ENCODE measurements at places on chromosomes 2 and 18.

- no peak for DNase-seq
Observed at GRCh38 chr2:239249048-239249447, 151.8 kb downstream of the HDAC4 start.

GRCh38 chr2:71332435-71332796, 834 bp downstream of the ZNF638 start:
- no peak for DNase-seq

GRCh38 chr2:99205491-99205890, 24.5 kb downstream of the MRPL30 start:
- no peak for DNase-seq

- no peak for DNase-seq
Observed at GRCh38 chr2:27184115-27184514, 27.7 kb upstream of the ATRAID start.

GRCh38 chr2:240229603-240230235, 89.3 kb upstream of the OTOS start:
- no peak for DNase-seq

- DNase-seq: no peak
Observed at GRCh38 chr2:222604749-222605515, 51.0 kb downstream of the FARSB start.

DNA sequence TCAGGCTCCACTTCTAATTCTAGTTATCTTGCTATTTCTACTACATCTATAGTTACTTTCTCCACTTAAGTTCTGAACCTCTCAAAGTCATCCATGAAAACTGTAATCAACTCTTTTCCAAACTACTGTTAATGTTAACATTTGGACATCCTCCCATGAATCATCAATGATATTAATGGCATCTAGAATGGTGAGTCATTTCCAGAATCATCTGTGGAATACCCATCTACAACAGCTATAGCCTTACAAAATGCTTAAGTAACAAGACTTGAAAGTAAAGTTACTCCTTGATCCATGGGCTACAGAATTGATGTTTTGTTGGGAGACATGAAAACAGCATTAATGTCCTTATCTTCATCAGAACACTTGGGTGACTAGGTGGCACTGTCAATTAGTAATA, 35.4 kb downstream of the BARD1 start:
- DNase-seq: no peak

DNA sequence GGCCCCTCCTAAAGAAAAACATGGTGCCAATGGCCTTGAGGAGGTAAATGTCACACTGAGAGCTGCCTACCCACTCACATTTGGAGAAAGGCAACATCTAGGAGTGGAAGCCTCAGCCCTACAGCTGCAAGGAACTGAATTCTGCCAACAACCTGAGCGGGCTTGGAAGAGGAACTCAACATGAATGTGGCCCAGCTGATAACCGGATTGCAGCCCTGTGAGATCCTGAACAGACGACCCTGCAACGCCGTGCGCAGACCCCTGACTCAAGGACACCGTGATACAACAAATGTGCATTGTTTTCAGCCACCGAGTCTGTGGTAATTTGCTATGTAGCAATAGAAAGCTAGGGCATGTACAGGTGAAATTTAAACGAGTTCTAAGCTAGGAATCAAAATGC, 99.4 kb downstream of the MYOM1 start:
- DNase-seq: no peak

Measured in mucosa of descending colon (tissue), 3 donors.